ENCODE measurements at places on chromosomes 2 and 18. TPM values are rescaled to one million over a fixed set of nuclear protein-coding genes. Genes with fewer than 3 reads are reported as not detected.

The XPO1 gene
- 129 TPM for total RNA-seq

The RNPEPL1 gene
- total RNA-seq: 22.4 TPM

The REG3G gene
- total RNA-seq: not detected

The SCN7A gene
- 13.3 TPM for total RNA-seq

The CCDC148 gene
- 9.8 TPM for total RNA-seq

The DNAJB2 gene
- total RNA-seq: 49.9 TPM

The NR4A2 gene
- total RNA-seq: 7.9 TPM

The TCF7L1 gene
- 5.9 TPM for total RNA-seq

The LRRTM1 gene
- total RNA-seq: not detected

The CREB1 gene
- total RNA-seq: 81.5 TPM

The SLC11A1 gene
- total RNA-seq: 53.4 TPM

The ELOA2 gene
- not detected for total RNA-seq

The CCL20 gene
- not detected for total RNA-seq

The DYSF gene
- 15.7 TPM for total RNA-seq

The CCDC74B gene
- 9.5 TPM for total RNA-seq

DNA sequence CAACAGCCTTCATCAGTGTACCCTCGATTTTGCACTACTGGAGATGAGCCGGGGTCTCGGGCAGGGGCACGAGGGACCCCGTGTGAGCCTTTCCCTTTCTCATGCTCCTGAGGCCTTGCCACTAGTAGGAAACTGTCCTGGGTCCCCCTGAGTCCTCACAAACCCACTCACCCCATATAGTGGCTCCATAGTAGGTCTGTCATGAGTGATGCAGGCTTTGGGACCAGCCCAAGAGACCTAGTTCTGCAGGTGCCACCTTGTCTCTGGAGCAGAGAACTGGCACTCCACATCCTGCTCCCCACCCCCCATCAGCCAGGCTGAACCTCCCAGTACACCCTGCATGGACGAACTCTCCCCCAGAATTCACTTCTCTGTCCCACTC is 187.1 kb downstream of the SMAD7 start:
- DNase-seq: no peak
- H3K4me1 ChIP-seq: no peaks in the 10 kb centered on the region
- H3K27ac ChIP-seq: no peak overlapping the region

DNA sequence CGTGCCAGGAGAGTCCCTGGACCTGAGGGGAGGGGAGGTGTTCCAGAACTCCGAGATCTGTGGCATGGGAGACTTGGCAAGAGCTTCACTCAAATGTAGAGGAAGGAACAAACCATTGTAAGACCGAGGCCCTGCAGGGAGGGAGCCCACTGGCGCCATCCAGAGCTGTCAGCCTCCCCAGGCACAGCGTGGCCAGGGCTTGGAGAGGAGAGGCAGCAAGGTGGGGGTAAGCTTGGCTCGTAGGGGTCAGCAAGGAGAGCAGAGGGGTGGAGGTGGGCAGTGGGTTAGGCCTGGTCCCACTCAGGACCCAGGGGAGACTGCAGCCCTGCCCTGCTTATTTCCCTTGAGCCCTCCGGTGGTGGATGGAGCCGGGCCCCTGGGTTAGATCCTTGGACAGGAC is 3.6 kb downstream of the TMEM177 start:
- DNase-seq: no peak
- H3K4me3 ChIP-seq: no peak overlapping the region
- no peaks in the 10 kb centered on the region for H3K36me3 ChIP-seq
- no peak overlapping the region for H3K27ac ChIP-seq

- H3K4me1 ChIP-seq: peaks cover 29% of the 10 kb centered on the region
- no peak for DNase-seq
- H3K4me3 ChIP-seq: no peak overlapping the region
- no peak overlapping the region for H3K27ac ChIP-seq
- no peaks in the 10 kb centered on the region for H3K27me3 ChIP-seq
These were observed 196.1 kb downstream of the MCFD2 start for GRCh38 chr2:46719487-46719886.

DNA sequence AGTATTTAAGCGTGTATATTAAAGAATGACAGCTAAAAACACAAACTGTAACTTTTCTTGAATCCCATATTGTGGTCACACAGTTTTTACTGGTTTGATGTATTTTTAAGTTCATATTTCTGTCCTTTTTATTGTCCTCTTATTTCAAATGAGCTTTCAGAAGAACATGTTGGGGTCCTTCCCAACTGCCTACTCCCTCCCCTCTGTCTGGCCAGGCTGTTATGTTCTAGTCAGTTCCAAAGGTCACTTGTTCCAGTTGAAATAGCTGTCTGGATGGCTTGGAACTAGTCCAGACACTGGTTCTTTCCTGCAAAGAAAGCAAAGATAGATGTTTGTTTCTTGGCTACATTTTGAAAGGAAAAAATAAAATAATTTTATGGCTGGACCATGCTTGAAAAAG is 306.9 kb downstream of the GULP1 start:
- no peak overlapping the region for H3K4me3 ChIP-seq
- no peaks in the 10 kb centered on the region for H3K36me3 ChIP-seq

- no peak for DNase-seq
- no peaks in the 10 kb centered on the region for H3K27me3 ChIP-seq
- no peak overlapping the region for H3K4me3 ChIP-seq
- no peaks in the 10 kb centered on the region for H3K36me3 ChIP-seq
- H3K4me1 ChIP-seq: peaks cover 5% of the 10 kb centered on the region
These were observed 52.5 kb downstream of the SETBP1 start for GRCh38 chr18:44733069-44733753.

DNA sequence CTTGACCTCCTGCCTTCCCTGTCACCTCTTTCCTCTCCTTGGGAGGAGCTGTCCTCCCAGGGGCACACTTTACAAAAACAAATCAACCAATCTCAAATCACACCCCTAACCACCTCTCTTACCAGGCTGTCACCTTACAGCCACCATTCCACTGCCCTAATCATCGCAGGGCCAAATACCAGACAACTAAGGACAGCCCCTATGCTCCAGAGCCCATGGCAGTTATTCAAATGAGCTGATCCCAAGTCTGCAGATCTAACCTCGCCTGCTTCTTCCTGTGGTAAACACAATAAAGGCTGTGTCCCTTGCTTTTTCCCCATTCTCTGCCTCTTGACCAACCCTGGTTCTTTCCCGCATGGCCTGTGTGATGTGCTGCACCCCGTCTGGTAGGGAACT is 154.2 kb upstream of the CNTNAP5 start:
- H3K27me3 ChIP-seq: no peaks in the 10 kb centered on the region
- H3K4me1 ChIP-seq: no peaks in the 10 kb centered on the region
- H3K27ac ChIP-seq: no peak overlapping the region
- H3K36me3 ChIP-seq: no peaks in the 10 kb centered on the region
- DNase-seq: no peak

GRCh38 chr2:85523903-85524335 is 15.0 kb upstream of the MAT2A start:
- peaks cover 7% of the 10 kb centered on the region for H3K4me1 ChIP-seq
- no peaks in the 10 kb centered on the region for H3K27me3 ChIP-seq
- no peaks in the 10 kb centered on the region for H3K36me3 ChIP-seq
- no peak overlapping the region for H3K4me3 ChIP-seq

DNA sequence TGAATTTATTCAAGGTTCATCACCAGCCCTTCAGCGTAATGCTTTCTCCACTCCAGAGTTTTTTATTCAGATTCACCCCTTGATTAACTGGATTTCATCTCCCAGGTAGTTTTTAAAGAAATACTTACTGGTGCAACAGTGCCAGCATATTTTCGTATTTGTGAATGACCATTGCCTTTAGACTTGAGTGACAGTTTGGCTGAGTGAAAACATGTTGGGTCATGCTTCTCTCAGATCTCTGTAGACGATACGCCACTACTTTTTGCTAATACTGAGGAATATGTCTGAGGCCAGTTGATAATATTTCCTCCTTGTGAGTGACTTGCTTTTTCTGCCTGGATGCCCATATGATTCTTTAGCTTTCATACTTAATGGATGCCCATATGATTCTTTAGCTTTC is 51.5 kb downstream of the CYP26B1 start:
- DNase-seq: no peak
- no peak overlapping the region for H3K27ac ChIP-seq
- H3K4me1 ChIP-seq: no peaks in the 10 kb centered on the region
- no peaks in the 10 kb centered on the region for H3K36me3 ChIP-seq

- no peaks in the 10 kb centered on the region for H3K36me3 ChIP-seq
- no peaks in the 10 kb centered on the region for H3K27me3 ChIP-seq
- no peak for DNase-seq
- no peak overlapping the region for H3K4me3 ChIP-seq
- H3K27ac ChIP-seq: no peak overlapping the region
- no peaks in the 10 kb centered on the region for H3K4me1 ChIP-seq
These were observed 101.3 kb downstream of the LOXHD1 start for GRCh38 chr18:46555724-46556123.

DNA sequence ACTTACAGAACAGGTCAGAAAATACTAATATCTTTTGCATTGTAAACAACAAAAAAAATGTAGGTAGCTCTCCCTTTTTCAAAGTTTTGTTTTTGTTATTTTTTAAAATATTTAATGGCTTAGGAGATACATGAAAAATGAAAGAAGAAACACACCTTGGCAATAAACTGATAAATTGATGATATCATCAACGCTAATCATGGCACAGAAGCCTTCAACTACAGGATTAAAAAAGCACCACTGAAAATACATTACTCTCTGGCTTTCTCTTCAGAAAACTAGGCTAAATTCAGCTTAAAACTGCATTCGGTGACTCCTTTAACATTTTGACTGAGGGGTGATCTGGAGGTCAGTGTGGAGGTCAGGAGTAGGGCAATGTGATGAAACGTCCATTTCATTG is 1018.8 kb upstream of the FANCL start:
- H3K4me1 ChIP-seq: no peaks in the 10 kb centered on the region
- H3K4me3 ChIP-seq: no peak overlapping the region

GRCh38 chr2:62409442-62409841 is 96.6 kb downstream of the TMEM17 start:
- H3K36me3 ChIP-seq: no peaks in the 10 kb centered on the region
- H3K4me1 ChIP-seq: peaks cover 12% of the 10 kb centered on the region
- DNase-seq: no peak

GRCh38 chr2:70347831-70348230 is 46.0 kb upstream of the FAM136A start:
- H3K4me1 ChIP-seq: no peaks in the 10 kb centered on the region
- DNase-seq: no peak
- H3K27ac ChIP-seq: no peak overlapping the region

DNA sequence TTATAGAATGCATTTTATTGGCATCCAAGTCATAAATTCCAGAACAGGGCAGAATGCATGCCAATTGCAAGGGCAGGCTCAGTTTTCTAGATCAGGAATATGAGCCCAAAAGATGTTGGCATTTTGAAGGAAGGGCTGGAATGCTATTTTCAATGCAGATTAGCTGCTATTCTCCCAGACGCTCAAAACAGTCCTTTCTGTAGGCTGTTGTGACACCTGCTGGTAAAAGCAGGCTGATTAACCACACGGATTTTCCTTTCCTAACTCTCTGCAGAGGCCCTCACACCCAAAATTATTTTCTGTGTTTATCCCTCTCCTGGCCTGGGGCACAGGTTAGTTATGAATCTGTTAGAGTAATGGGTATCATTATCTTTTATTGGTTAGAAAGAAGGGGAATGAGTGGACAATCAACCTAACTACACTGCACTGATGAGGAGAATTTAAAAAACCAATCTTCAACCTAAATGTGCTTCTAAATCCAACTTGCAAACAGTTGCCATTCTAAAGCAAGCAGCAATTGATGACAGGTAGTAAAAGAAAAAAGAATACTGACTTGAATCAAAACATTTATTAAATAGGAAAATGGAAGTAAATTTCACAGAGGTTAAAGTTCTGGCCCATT is 94.0 kb downstream of the PLA2R1 start:
- H3K4me1 ChIP-seq: no peaks in the 10 kb centered on the region
- no peak overlapping the region for H3K4me3 ChIP-seq
- no peak overlapping the region for H3K27ac ChIP-seq
- H3K27me3 ChIP-seq: no peaks in the 10 kb centered on the region

GRCh38 chr2:43877782-43878464 is 39.2 kb downstream of the ABCG8 start:
- H3K27me3 ChIP-seq: no peaks in the 10 kb centered on the region
- no peaks in the 10 kb centered on the region for H3K4me1 ChIP-seq
- H3K36me3 ChIP-seq: no peaks in the 10 kb centered on the region
- no peak overlapping the region for H3K4me3 ChIP-seq
- no peak overlapping the region for H3K27ac ChIP-seq
- peak; percentile 72 for DNase-seq

GRCh38 chr2:135030826-135031225 is 16.4 kb downstream of the MAP3K19 start:
- H3K27me3 ChIP-seq: no peaks in the 10 kb centered on the region
- H3K4me3 ChIP-seq: no peak overlapping the region
- no peak for DNase-seq
- H3K4me1 ChIP-seq: no peaks in the 10 kb centered on the region
- H3K36me3 ChIP-seq: no peaks in the 10 kb centered on the region
- no peak overlapping the region for H3K27ac ChIP-seq

GRCh38 chr18:50044402-50044801 is 150.5 kb downstream of the MYO5B start:
- no peaks in the 10 kb centered on the region for H3K36me3 ChIP-seq
- no peak for DNase-seq
- no peaks in the 10 kb centered on the region for H3K27me3 ChIP-seq
- no peaks in the 10 kb centered on the region for H3K4me1 ChIP-seq
- no peak overlapping the region for H3K4me3 ChIP-seq

- H3K4me3 ChIP-seq: no peak overlapping the region
- no peak overlapping the region for H3K27ac ChIP-seq
- H3K36me3 ChIP-seq: no peaks in the 10 kb centered on the region
- no peaks in the 10 kb centered on the region for H3K27me3 ChIP-seq
- no peaks in the 10 kb centered on the region for H3K4me1 ChIP-seq
These were observed 155.7 kb downstream of the ALK start for GRCh38 chr2:29765721-29766120.

GRCh38 chr2:127170452-127171197 is 49.5 kb downstream of the CYP27C1 start:
- no peak overlapping the region for H3K4me3 ChIP-seq
- H3K27ac ChIP-seq: no peak overlapping the region
- DNase-seq: no peak

DNA sequence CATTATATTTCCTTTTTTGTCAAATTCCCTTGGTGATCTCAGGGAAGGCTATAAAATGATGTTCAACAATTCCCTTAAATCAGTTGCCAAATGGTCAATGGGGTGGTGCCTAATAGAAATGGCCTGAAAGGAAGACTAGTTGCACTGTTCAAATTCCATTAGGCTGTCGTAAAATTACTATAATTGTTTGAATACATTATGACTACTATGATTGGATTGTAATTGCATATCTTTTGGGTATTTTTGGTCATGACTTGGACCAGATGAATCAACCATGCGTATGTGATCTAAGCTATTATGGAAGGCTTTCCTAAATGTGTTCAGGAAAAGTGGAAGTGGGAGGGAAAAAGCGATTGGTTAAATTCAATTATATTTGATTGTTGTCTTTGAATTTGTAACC is 41.3 kb upstream of the KCNE4 start:
- DNase-seq: no peak
- H3K4me1 ChIP-seq: no peaks in the 10 kb centered on the region
- no peaks in the 10 kb centered on the region for H3K36me3 ChIP-seq
- no peaks in the 10 kb centered on the region for H3K27me3 ChIP-seq

GRCh38 chr18:53735526-53735925 is 488.9 kb downstream of the MBD2 start:
- no peak for DNase-seq
- no peaks in the 10 kb centered on the region for H3K4me1 ChIP-seq
- H3K4me3 ChIP-seq: no peak overlapping the region
- H3K27me3 ChIP-seq: no peaks in the 10 kb centered on the region
- H3K36me3 ChIP-seq: no peaks in the 10 kb centered on the region
